ENCODE measurements at places on chromosomes 12 and 14.
A peak's percentile ranks its signal among the peaks of the same experiment; 100 is the strongest.

- DNase-seq, result no peak
Measured at GRCh38 chr12:108643941-108644810, 10.5 kb upstream of the SELPLG start.

DNA sequence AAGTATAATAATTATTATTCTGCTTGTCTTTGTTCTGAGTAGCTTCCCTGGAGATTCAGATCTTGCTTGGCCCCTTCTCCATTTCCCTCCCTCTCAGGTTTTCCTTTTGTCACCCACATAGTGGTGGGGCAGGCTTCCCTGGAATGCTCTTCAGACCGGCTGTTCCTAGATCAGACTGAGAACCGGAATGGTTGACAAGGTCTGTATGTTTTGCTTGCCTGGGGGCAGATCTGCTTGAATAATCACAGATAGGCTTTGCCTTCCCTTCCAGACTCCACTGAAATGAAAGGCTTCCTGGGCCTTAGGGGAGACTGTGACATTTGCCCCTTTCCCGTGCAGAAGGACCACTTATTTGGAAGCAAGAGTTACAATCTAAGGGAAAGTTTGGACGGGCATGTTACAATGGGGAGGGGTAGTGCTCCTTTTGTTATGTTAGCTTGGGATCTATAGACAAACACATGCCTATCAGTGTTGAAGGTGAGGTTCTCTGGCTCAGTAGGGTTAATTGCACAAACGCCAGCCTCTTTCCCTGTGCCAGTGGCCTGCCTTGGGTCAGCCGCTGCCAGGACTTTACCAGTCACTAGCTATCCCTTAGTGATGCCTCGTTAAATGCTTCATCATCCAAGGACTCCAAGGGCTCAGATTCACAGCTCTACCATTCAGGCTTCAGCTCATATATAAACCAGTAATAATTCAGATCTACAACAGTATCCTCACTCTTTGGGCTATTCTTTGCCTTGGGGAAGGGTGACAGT is 178.6 kb downstream of the SNAPC1 start:
- no peak for DNase-seq

DNA sequence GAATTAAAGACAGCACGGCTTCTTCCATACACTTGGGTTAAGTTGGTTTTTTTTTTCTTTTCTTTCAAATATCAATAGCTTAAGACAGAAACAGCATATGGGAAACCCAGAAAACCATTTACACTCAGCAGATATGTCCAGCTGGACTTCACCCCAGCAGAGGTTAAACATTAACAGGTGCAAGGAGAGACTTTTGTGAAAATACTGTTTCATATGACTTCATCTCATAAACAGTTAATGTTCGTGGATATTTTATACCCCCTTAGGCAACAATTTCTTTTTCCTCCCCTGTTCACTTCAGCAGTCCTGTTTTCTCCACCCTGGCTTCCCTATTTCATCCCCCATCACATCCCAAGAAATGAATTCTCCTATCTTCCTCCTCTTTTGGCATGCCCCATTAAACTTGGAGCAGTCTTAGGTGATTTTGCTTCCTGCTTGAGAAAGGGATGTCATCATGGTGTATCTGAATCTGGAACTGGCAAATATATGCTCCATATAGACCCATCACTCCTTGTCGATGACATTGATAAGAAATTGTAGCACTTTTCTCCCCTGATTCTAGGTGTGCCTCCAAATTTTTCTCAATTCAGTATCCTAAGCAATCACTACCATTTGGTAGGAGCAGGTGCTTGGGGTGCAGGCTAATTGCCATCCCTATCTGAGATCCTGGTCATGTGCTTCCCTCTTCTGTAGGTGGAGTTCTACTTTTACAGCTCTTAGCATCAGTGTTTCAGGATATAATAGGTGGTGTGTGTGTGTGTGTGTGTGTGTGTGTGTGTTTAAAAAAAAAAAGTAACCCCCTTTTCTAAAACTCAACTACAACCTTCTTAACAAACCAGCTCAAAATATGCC is 67.9 kb downstream of the BMP4 start:
- DNase-seq, result no peak

GRCh38 chr14:74691456-74691855 is 21.4 kb downstream of the AREL1 start:
- DNase-seq, result no peak

GRCh38 chr12:517538-517937 is 57.8 kb downstream of the B4GALNT3 start:
- no peak for DNase-seq

- DNase-seq, result no peak
Measured at GRCh38 chr14:33588771-33589170, 362.1 kb downstream of the EGLN3 start.

DNA sequence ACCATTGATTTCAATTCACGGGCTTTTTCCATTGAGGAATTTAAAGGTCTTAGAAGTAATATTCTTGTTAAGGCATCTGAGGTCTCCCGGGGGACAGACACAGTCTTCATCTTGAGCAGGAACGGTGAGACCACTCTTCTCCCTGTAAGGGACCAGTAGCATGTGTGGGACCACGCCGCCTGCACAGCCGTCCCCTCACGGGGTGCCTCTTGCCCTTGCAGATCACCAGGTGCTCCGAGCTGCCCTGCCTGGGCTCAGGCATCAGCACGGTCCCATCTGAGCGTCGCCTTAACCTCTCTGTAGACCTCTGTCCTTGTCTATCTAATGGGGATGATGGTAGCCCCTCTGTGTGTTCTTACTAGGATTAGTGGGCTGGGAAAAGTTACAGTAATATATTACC is 74.1 kb downstream of the PPP2R5C start:
- no peak for DNase-seq

GRCh38 chr14:23351681-23352505 is 794 bp downstream of the SLC22A17 start:
- no peak for DNase-seq

DNA sequence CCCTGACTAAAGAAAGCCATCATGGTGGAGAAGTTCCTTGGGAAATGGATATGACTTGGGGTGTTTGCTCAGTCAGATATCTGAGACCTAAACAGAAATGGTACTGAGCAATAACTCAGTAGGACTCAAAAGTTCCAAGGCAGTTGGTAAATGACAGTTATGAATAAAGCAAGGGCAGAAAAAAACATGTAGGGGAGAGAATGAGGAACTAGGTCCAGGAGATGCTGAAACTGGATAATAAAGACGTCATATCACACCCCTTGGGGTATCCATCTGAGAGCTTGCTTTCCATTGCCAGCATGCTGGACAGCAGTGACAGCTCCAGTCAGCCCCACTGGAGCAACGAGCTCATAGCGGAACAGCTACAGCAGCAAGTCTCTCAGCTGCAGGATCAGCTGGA is 37.5 kb downstream of the RPGRIP1 start:
- no peak for DNase-seq

GRCh38 chr14:100303179-100303578 is 3.1 kb downstream of the SLC25A29 start:
- peak; percentile 38 for DNase-seq

DNA sequence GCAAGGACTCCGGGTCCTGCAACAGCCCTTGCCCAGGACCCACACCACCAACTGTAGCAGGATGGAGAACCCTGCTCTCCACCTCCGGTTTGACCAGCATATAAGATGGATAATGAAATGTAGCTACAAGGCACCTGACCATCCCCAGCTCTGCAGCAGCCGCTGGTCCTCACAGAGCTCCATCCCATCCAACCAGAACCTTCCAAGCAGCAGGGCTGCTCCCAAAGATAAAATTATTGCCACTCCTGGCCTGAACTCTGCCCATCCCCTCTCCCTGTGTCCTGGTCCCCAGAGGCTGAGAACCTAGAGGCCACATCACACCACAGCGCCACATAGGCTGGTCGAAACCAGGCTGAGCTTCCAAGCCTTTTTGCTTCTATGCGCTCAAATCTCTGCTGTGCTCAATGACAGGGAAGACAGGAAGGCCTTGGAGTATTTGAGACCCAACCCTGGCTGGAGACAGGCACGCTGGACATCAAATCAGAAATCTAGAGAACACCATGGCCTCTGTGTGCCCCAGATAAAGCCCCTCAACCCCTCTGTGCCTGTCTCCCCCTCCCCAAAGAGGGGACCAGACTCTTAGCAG is 4.2 kb downstream of the CDK2AP1 start:
- no peak for DNase-seq

DNA sequence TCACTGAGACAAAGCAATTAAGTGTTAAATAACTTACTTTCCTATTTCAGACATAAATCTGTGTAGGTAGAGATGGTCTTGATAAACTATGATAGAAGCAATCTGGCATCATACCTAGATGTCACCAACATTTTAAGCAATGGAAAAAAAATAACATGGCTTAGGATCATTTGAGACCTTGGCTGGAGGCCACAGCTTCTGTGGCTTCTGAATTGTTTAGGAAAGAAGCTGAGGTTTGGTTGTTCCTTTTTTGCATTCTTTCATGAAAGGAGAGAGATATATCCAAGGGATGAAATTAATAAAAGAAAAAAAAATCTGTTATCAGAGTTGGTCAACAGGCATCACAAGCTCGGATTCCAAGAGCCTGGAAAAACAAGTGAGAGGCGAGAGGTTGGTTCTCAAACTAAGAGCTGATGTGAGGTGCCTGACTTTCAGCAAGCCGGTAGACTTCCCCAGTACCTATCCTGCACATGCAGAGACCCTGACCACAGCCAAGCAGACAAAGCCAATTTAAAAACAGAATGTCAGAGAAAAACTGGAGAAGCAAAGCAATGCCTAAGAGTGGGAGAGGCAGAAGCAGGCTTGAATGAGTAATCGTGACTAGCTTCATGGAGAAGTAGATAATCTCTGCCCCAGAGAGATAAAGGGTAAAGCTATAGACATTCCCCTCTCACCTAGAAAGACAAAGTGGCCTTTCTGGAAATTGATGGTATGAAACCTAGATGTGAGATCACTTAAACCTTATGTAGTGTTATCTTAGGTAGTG is 43.4 kb upstream of the ST8SIA1 start:
- no peak for DNase-seq

GRCh38 chr12:93121729-93122488 is 192.8 kb upstream of the EEA1 start:
- no peak for DNase-seq

GRCh38 chr12:53737951-53738405 is 10.7 kb upstream of the CALCOCO1 start:
- no peak for DNase-seq

- DNase-seq, result no peak
Measured at GRCh38 chr14:52055167-52055566, 13.7 kb downstream of the NID2 start.

- DNase-seq, result no peak
Measured at GRCh38 chr12:25623816-25624215, 70.7 kb upstream of the LMNTD1 start.

- peak; percentile 73 for DNase-seq
Measured at GRCh38 chr14:50342221-50343078, 30.3 kb downstream of the DMAC2L start.

- no peak for DNase-seq
Measured at GRCh38 chr14:75720116-75720515, 59.1 kb downstream of the TTLL5 start.

DNA sequence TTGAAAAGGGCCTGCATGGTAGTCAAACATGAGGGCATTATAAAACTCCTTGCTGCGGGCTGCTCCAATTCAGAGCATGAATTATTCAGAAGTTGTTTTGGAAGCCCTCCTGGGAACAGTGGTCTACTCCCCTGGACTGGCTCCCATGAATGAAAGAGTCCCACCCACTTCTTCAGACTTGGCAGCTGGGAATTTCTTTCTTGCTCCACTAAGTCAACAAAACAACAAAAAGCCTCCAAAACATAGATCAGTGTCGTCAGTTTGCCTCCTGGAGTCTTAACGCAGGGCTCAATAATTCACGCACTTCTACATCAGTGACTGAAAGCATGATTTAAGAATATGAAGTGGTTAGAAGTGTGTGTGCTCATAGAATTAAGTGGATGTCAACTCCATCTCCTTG is 37.9 kb downstream of the AKAP6 start:
- no peak for DNase-seq

Data from activated naive CD4-positive, alpha-beta T cell treated with anti-CD3 and anti-CD28 coated beads, Interleukin-2, amount 10 ng/mL, durations not matched to agents 7 days and 5 days (primary cell).